ENCODE measurements at places on chromosomes 7 and 10.

GRCh38 chr7:100456562-100456961 lies 7.5 kb downstream of the SPACDR start:
- DNase-seq = no peak

DNA sequence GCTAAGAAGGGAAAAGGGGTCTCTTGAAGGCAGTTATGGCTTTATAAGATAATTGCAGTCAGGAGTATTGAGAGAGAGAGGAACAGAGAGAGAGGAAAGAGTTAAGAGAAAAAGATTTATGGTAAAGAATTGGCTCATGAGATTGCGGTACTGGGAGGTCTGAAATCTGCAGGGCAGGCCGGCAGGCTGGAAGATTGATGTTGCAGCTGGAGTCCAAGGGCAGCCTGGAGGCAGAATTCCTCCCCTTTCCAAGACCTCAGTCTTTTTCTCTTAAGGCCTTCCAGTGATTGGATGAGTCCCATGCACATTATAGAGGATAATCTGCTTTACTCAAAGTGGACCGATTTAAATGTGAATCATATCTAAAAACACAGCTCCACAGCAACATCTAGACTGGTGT lies 68.4 kb downstream of the HACD1 start:
- no peak for DNase-seq

DNA sequence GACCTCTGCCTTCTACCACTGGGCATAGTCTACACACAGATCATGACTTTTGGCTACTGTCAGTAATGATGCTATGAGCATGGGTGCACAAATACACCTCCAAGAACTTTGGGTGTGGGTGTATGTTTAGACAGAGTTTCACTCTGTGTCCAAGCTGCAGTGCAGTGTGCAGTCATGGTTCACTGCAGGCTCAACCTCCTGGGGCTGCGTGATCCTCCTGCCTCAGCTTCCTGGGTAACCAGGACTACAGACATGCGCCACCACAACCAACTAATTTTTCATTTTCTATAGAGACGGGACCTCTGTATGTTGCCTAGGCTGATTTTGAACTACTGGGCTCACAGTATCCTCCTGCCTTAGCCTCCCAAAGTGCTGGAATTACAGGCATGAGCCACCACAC lies 194.4 kb downstream of the NSUN6 start:
- DNase-seq = no peak

DNA sequence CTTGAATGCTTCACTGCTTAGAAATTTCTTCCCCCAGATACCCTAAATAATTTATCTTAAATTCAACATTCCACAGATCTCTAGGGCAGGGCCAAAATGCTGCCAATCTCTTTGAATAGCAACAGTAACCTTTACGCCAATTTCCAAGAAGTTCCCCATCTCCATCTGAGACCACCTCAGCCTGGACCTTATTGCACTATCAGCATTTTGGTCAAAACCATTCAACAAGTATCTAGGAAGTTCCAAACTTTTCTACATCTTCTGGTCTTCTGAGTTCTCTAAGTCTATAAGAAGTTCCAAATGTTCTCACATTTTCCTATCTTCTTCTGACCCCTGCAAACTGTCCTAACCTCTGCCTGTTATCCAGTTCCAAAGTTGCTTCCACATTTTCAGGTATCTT lies 1306.9 kb upstream of the SORCS1 start:
- DNase-seq = no peak

GRCh38 chr7:43164757-43165156 lies 52.3 kb downstream of the HECW1 start:
- DNase-seq = no peak

DNA sequence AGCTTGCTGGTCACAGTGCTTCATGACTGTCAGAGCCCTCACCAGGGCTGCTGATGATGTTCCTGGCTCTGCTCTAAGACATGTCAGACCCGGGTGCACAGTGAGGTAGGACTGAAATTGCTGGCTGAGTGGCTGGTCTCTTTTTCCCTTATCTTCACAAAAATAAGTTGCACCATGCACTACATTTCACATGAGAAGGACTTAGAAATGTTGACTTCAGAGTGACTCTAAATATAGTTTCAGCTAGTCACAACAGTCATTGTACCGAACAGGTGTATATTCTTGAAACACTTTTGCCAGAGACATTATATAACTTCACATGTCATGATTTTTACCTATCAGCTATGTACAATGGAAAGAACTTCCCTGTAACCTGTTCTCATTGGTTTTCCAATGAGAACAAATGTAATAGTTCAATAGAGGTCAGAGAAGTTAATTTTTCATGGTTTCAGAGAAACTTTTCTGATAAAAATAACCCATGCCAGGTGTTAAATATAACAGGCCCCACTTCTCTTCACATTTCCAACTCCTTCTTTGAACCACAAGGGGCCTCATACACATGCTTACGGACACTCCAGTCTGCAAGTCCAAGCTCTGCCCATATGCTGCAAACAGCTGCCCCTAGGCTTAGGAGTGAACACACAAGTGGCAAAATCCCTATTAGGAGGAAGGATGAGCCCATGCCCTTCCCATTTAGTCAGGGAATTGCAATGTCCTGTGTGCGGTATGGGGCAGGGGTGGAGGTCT lies 115.6 kb downstream of the CDK6 start:
- DNase-seq = no peak

GRCh38 chr10:70832852-70833528 lies 17.2 kb downstream of the SGPL1 start:
- no peak for DNase-seq

GRCh38 chr7:54166419-54166818 lies 375.8 kb upstream of the VSTM2A start:
- DNase-seq = no peak

GRCh38 chr10:3192856-3193635 lies 20.5 kb upstream of the PITRM1 start:
- peak; percentile 37 for DNase-seq

DNA sequence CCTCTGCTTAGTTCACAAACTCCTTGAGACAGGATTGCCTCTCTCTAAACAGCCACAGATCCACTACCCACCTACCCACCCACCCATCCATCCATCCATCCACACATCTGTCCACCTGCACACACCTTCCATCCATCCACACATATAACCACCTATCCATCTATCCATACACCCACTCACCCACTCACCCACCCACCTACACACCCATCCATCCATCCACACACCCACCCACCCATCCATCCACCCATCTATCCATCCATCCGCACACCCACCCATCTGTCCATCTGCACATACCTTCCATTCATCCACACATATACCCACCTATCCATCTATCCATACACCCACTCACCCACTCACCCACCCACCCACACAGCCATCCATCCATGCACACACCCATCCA lies 9.7 kb downstream of the TECPR1 start:
- no peak for DNase-seq

GRCh38 chr10:128318366-128318765 lies 192.1 kb upstream of the MKI67 start:
- DNase-seq = no peak

DNA sequence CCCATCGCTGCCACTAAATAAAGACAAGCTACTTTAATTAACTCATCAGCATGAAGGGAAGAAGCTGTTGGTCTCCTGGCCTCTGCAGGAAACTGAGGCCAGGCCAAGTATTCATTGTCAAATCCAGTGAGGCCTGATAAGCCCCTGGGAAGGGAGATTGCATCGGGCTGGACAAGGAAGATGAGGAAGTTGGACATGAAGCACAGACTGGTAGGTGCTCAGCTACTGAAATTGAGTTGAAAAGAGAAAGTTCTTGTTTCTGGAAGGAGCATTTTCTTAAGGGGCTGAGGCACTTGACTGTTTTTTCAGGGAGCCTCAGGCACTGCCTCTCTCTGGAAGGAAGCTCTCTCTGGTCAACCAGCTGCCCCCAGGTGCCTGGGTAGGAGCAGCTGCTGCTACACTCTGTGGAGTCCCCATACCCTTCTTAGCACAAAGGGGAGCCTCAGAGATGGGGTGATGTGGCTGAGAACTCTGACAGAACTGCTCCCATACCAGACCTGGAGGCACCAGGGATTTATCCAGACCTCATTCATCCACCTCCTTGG lies 90.3 kb upstream of the IKZF1 start:
- no peak for DNase-seq

- no peak for DNase-seq
Observed at GRCh38 chr10:77578583-77579227, 58.9 kb downstream of the KCNMA1 start.

GRCh38 chr10:103127241-103127640 lies 65.8 kb downstream of the NT5C2 start:
- no peak for DNase-seq

- DNase-seq = no peak
Observed at GRCh38 chr10:61635932-61636331, 26.8 kb upstream of the CABCOCO1 start.

- DNase-seq = no peak
Observed at GRCh38 chr10:30765022-30765615, 135.6 kb upstream of the LYZL2 start.

GRCh38 chr7:103031781-103032180 lies 42.8 kb downstream of the FBXL13 start:
- no peak for DNase-seq

GRCh38 chr10:103663802-103664201 lies 170.3 kb downstream of the NEURL1 start:
- no peak for DNase-seq

GRCh38 chr10:30630571-30630970 lies 1.0 kb upstream of the LYZL2 start:
- DNase-seq = no peak

- no peak for DNase-seq
Observed at GRCh38 chr10:21757185-21757901, 223.3 kb downstream of the MLLT10 start.

- no peak for DNase-seq
Observed at GRCh38 chr7:35529713-35530112, 165.2 kb downstream of the HERPUD2 start.

DNA sequence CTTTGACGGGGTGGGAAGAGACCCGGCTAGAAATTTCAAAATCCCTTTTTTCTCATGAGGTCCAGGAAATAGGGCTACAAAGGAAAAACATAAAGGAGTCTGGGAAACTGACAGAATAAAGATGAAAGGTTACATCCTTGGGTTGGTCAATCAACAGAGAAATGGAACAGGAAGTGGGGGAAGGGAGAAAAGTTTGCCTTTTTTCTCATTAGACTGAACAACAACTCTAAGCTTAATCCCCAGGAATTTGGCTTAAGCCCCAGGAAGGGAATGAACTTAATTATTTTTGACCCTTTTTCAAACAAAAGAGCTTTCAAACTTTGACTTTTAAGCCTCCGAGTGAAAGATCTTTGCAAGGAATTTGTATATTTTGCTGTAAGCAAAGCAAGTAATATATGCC lies 32.7 kb downstream of the LGI1 start:
- peak; percentile 10 for DNase-seq

GRCh38 chr10:92799568-92799967 lies 48.8 kb upstream of the EXOC6 start:
- no peak for DNase-seq

All from NCI-H1048 (cell line).